SW 1271 (cell line): ENCODE measurements at places on chromosomes 2 and 18.

DNA sequence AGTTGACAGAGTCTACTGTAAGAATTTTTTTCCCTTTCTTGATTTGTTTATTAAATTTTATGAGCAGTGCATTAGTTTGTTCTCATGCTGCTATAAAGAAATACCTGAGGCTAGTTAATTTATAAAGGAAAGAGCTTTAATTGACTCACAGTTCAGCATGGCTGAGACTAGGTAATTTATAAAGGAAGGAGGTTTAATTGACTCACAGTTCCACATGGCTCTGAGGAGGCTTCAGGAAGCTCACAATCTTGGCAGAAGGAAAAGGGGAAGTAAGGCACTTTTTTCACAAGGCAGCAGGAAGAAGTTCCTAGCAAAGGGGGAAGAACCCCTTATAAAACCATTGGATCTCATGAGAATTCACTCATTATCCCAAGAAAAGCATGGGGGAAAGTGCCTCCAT is 191.4 kb upstream of the VRK2 start:
- DNase-seq = no peak

- no peak for DNase-seq
These were observed 1315.9 kb downstream of the DSC3 start for GRCh38 chr18:29726646-29727045.

DNA sequence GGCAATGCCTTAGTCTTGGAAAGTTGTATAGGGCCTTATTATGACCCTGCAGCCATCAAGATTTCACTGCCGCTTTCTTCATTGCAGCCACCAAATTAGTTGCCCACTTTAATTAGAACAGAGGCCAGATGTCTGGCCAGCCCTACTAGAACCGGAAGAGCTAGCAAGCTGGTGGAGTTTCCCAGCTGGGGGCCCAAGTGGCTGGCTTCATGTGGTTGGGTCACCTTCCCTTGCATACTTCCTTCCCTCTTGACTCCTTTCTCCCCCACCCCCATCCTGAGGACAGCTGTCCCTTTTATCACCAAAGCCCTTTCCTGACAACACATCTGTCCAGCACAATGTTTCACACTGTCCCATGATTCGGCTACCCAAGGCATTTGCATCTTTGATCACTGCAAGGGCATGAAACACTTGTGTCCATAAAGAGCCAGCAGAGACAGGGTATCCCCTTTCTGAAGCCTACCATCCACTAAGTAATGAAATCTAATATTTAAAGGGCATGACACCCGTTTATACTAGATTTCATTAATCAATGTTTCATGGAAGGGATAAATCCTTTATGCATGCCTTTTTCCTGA is 187.2 kb downstream of the BCL11A start:
- DNase-seq = no peak

- no peak for DNase-seq
These were observed 436.4 kb downstream of the FBXO15 start for GRCh38 chr18:73711256-73711655.

DNA sequence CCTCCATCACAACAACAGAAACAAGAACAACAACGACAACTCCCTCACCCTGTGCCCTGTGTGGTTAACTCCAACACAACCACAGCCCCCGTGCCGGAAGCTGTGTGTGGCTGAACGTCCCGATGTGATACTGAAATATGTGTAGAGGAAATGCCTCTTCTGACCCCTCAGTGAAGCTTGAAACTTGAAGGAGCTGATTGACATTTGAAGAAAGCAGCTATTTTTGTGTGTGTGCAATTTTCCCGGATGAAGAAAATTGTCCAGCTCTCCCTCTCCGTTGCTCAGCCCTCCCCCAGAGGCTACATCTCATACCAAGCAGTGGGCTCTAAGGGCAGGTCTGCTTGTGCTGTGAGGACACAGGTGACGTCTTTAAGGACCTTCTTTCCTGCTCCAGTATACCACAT is 173.8 kb downstream of the ICOS start:
- DNase-seq = no peak

- no peak for DNase-seq
These were observed 257.1 kb upstream of the SPOPL start for GRCh38 chr2:138244501-138244925.

DNA sequence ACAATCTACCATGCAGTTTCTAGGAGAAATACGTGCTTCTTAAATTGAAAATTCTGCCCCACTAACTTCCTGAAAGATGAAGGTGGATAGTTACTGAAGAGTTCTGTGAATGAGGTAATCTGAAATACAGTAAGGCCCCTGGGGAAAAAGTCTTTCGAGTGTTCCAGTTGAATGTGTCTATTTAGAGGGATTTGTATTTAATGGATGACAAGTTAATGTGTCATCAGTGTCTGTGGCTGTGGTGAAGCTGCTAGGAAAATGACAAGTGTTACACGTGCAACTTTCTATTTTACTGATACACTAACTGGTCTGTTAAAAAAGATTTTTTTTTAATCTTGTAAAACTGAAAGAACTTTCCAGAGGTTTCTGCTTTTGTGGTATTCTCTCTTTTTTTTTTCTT is 384.6 kb downstream of the STK39 start:
- DNase-seq = no peak

- no peak for DNase-seq
These were observed 233.4 kb downstream of the TRIB2 start for GRCh38 chr2:12950174-12950573.

DNA sequence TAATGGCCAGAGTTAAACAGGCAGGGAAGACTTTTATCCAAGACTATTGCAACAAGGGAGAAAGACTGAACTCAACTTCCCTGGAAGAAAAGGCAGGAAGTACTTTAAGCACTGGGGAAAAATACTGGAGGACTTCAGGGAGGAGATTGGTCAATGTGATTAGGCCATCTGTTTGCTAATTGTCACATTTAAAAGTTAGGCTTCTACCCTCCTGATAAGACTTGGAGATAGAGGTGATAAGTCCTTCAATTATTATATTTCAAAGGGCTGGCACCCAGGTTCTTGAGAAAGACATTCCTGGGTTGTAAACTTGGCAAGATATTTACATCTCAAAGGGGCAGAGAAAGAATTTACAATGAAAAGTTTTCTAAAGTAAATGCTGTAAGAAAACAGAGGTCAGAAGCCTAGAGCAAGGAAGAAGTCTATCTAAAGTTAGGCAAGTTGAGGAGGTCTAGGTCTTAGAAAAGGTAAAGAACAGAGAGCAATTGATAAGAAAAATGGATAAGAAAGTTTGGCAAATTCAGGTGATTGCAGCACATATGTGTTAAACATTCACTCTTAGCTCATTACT is 48.4 kb downstream of the DTNA start:
- no peak for DNase-seq

GRCh38 chr2:69018678-69019095 is 5.7 kb downstream of the ANTXR1 start:
- no peak for DNase-seq

GRCh38 chr18:55695091-55695490 is 107.1 kb upstream of the TCF4 start:
- no peak for DNase-seq

DNA sequence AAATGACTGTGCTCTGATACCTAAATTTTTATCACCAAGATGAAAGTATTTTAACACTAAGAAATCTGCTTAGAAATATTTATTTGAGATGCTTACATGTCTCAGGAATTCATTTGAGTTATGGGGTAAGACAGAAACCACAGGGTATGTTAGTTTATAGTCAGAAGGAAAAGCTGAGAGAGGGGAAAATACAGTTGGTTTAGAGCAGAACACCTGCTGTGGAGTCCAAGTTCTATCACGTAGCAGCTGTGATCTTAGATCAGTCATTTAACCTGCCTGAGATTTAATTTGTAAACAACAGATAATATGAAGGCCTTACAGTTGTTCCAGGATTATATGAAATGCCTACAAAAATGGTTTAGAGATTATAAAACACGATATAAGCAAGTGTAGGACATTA is 29.0 kb downstream of the PDE6D start:
- no peak for DNase-seq
